ENCODE measurements at places on chromosomes 3 and 15. TPM values are rescaled to one million over a fixed set of nuclear protein-coding genes. Genes with fewer than 3 reads are reported as not detected.
A peak's percentile ranks its signal among the peaks of the same experiment; 100 is the strongest.

Gene CFAP100
- not detected for total RNA-seq

Gene ISL2
- total RNA-seq = 4.8 TPM

Gene SPSB4
- 0.67 TPM for total RNA-seq

Gene PLA2G4D
- not detected for total RNA-seq

Gene ZMYND10
- 1.7 TPM for total RNA-seq

Gene TGFBR2
- 34.4 TPM for total RNA-seq

Gene UBE2Q2
- total RNA-seq = 39.3 TPM

Gene SERP1
- 334 TPM for total RNA-seq

Gene ARPP21
- 0.14 TPM for total RNA-seq

Gene NR1D2
- 13.6 TPM for total RNA-seq

Gene CFAP92
- total RNA-seq = 1.7 TPM

Gene XCR1
- total RNA-seq = not detected

Gene MGA
- total RNA-seq = 43.1 TPM

Gene TMCO5A
- not detected for total RNA-seq

Gene TXNRD3
- total RNA-seq = 5.5 TPM

Gene TM4SF1
- 43.0 TPM for total RNA-seq

Gene GNL3
- 109 TPM for total RNA-seq

DNA sequence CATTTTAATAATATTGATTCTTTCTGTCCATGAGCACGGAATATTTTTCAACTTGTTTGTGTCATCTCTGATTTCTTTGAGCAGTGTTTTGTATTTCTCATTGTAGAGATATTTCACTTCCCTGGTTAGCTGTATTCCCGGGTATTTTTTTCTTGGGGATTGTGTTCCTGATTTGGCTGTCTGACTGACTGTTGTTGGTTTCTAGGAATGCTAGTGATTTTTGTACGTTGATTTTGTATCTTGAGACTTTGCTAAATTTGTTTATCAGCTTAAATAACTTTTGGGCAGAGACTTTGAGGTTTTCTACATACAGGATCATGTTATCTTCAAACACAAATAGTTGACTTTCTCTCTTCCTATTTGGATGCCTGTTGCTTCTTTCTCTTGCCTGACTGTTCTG lies 418.8 kb upstream of the ALCAM start:
- DNase-seq = no peak

GRCh38 chr3:9820946-9821345 lies 10.9 kb downstream of the TTLL3 start:
- DNase-seq = no peak

DNA sequence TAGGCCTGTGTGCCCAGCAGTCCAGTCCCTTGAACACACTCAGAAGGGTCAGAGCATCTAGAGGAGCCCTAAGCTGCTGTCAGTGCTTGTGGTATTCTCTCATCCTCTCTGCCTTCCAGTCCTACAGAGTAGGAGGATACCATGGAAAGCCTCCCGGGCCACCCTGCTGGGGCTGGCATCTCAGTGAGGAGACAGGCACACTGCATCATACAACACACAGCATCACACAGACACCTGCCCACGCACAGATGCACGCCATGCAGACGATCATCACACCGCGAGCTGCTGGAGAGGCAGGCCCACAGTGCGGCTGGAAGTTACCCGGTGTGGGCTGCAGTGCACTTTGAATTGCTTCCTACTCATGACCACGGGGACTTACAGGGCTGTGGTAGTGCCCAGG lies 15.2 kb downstream of the GABRA5 start:
- DNase-seq = no peak

- DNase-seq = no peak
These were observed 55.3 kb upstream of the TMEM115 start for GRCh38 chr3:50414616-50415015.

DNA sequence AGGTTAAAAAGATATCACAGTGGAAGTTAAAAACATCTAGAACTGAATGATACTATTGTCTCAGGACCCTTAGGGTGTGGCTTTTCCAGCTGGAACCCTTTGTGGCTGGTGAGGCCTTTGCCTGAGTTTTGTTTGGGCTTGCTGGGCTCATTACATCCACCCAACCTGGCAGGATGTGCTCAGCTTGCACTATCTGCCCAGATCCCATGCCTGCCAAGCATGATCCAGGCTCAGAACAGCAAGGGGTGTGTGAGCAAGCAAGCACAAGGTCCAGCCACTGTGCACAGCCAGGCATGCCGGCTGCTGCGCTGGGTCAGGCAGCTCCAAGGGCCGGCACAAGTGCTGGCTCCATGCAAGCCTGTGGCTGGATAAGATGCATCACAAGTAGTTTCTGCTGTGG lies 512.7 kb upstream of the CDIN1 start:
- no peak for DNase-seq

- DNase-seq = no peak
These were observed 335.1 kb downstream of the EFHB start for GRCh38 chr3:19598870-19599269.

- DNase-seq = no peak
These were observed 179.9 kb upstream of the ANKRD28 start for GRCh38 chr3:15977598-15978232.

DNA sequence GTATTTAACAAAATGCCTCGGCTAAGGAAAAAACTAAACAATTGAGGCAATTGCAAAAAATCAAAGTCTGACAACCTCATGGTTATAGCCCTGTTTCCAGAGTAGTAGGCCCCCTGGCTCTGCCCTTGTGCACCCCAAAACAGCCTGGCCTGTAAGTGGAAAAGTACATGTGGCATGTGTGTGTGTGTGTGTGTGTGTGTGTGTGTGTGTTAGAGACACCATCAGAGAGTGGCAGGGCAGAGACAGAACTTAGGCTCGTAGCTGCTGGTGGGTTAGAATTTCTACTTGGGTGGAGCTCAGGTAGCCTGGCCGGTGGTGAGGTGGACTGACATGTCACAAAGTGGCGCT lies 14.1 kb upstream of the AHSG start:
- no peak for DNase-seq

DNA sequence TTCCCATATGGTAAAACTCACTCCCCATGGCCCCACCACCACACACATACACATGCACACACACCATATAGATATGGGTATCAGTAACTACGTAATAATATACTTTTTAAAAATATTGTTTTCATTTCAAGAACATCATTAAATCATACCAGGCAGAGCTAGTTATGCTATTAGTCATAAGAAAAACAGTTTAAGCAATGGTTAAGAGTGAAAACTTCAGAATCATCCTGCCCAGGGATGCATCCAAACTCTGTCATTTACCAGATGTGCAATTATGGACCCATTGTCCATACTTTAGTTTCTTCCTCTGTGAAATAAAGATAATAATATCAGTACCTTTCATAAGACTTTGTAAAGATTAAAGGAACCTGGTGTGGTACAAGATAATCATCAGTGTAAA lies 608.3 kb downstream of the RBMS3 start:
- no peak for DNase-seq

DNA sequence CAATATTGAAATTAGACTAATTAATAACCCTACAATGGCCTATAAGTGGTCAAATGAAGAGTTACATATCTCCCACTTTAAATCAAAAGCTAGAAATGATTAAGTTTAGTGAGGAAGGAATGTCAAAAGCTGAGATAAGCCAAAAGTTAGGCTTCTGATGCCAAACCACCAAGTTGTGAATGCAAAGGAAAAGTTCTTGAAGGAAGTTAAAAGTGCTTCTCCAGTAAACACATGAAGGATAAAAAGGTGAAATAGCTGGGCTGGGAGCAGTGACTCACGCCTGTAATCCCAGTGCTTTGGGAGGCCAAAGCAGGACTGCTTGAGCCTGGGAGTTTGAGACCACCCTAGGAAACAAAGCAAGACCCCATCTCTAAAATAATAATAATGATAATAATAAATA lies 46.9 kb upstream of the DCUN1D1 start:
- DNase-seq = no peak

DNA sequence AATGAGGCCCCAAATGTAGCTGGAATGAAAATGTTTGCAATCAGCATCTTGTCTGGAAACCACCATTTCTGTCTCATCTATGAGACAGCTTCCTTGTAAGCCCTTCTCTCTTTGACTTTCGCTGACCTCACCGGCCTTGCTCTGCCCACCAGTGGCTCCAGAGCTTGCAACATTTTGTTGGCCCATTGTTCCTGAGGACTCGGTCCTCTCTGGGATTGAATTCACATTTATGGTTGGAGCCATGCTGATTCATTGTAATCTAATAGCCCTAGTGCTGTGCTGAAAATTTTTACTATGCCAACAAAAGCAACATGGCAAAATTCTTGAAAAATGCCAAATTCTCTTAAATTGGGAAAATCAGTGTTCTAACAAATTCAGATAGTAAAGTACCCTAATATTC lies 37.2 kb downstream of the ABHD5 start:
- DNase-seq = no peak

DNA sequence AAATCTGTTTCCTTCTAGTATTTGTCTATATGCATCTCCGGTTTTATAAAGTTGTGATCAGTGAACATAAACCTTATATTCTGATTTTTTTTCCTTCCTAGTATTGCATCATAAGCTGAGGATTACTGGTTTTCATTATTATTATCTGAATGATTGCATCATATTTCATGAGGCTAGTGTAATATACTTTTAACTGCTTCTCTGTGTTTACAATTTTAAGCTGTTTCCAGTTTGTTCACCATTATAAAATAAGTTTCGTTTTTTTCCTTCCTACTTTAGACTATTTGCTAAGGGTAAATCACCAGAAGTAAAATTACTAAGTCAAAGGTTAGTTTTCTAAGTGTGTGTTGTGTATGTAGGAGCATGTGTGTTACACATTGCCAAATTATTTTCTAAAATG lies 20.2 kb downstream of the SEMA6D start:
- no peak for DNase-seq

DNA sequence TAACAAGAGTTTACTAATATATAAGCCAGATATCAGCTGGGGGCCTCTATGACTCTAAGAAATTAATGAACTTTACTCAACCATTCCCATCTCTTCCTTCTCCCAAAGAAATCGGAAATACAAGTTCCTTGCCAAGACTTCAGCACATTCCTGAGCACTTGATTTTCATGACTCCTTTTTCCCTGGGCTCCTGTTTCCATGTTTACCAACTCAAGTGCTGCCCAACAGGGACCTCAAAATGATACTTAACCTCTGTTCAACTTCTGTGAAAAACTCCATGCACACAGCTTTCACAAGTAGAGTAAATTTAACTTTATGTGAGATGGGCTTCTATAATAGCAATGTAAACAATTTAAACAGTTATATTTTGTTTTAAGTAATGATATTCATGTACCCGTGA lies 315.8 kb upstream of the CDIN1 start:
- DNase-seq = no peak

- DNase-seq = no peak
These were observed 2.9 kb downstream of the FOXL2 start for GRCh38 chr3:138943724-138944653.

DNA sequence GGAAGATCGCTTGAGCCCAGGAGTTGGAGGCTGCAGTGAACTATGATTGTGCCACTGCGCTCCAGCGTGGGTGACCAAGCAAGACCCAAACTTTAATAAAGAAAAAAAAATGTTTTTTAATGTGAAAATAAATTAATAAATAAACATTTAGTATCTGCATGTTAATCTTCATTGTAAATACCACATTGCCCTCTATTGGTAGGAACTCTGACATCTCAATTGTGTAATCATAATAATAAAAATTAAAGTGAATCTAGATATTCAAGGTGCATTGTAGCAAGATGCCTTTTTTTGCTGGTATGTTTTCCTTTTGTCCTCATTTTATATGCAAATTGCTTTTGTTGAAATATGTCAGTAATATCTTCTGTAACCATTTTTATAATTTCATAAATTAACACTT lies 95.0 kb upstream of the LIMD1 start:
- no peak for DNase-seq

- DNase-seq = no peak
These were observed 20.3 kb downstream of the MESD start for GRCh38 chr15:80969316-80969715.

GRCh38 chr3:100029689-100030088 lies 84.6 kb downstream of the FILIP1L start:
- DNase-seq = no peak

GRCh38 chr3:151974067-151974466 lies 100.6 kb downstream of the SUCNR1 start:
- DNase-seq = no peak

- no peak for DNase-seq
These were observed 438.8 kb downstream of the FHIT start for GRCh38 chr3:60812502-60812901.

- DNase-seq = no peak
These were observed 213.0 kb upstream of the FEZF2 start for GRCh38 chr3:62586356-62586755.

- no peak for DNase-seq
These were observed 407.1 kb downstream of the VPS13C start for GRCh38 chr15:61653110-61653509.

DNA sequence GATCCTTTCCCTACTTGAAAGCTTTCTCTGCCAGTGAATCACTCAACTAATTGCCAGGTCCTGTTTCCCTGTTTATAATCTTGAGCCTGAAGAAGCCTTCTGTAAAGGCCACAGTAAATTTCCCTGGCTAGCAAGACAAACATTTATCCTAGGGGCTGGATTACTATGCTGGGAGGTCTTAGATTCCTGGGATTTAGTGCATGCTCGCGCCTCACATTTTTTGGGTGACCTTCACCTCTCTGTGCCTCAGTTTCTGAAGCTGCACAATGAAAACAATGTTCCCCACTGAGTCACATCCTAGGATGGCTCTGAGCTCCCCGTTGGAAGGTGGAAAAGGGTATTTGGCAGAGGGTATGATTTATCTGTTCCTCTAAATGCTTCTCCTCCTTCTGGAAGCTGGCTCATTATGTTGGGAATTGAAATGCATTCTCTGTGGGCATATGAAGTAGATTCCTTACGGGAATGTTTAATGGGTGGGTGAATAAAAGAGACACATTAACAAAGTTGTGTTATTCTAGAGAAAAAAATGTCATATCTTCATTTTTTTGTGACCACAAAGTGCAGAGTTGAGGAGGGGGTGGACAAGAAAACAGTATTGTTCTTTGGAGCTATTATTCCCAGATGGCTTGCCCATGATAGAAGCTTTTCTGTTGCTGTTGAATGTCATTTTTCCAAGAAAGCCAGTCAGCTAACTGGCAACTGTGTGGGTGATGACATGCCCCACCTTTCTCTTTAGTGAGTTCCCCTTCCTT lies 32.4 kb downstream of the LSM3 start:
- DNase-seq = peak; percentile 70

GRCh38 chr3:61632568-61633175 lies 71.3 kb downstream of the PTPRG start:
- no peak for DNase-seq

DNA sequence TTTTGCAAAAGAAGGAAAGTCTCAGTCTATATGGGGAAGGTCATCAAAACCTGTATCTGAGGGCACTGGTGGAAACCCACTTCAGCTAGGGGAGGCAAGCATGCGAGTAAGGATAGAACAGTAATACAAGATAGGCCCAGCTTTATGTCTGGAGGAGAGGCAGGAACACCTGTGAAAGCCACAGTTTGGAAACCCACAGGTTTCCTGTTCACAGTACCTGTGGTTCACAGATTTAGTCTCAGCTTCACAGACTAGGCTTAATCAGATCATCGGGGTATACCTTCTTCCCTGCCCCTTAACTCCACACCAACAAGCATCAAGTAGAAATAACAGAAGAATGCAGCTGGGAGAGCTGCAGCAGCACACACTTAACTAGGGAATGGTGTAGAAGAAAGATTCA lies 36.2 kb downstream of the C2CD4B start:
- DNase-seq = no peak

GRCh38 chr15:85603160-85603559 lies 191.6 kb downstream of the KLHL25 start:
- no peak for DNase-seq
